ENCODE measurements at places on chromosomes 6 and 20. TPM values are rescaled to one million over a fixed set of nuclear protein-coding genes. Genes with fewer than 3 reads are reported as not detected.

SLC35F1 gene
- total RNA-seq: 1.1 TPM

PACSIN1 gene
- 1.4 TPM for total RNA-seq

DEFB127 gene
- total RNA-seq: not detected

MDFI gene
- 7.3 TPM for total RNA-seq

SAPCD1 gene
- total RNA-seq: 2.7 TPM
